Stimulated activated CD8-positive, alpha-beta memory T cell treated with anti-CD3 and anti-CD28 coated beads, Interleukin-2, amount 100 ng/mL, for 1 hour (primary cell): ENCODE measurements at places on chromosomes 12 and 14.

GRCh38 chr14:103443111-103443510 lies 57.9 kb downstream of the MARK3 start:
- DNase-seq = no peak

DNA sequence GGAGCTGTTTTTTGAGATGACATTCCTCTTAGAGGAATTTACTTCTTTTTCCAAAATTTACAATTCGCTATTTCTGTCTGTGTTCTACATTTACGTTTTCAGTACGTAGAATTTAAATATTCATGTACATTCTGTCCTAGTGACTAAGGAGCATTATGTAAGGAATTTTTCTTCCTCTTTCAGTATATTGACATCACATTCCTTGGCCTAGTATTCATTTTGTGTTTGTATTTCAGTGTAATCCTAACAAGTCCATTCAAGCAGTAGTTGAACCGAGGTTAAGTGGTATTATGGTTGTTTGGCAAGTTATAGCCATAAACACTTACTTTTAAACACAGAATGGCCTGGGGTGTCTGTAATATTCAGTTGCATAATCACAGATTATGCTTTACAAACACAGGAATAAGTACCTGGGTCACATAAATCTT lies 465.2 kb downstream of the PCNX1 start:
- no peak for DNase-seq

- no peak for DNase-seq
These were observed 70.5 kb downstream of the TMX1 start for GRCh38 chr14:51310505-51310944.

- no peak for DNase-seq
These were observed 3.5 kb upstream of the NFKBIA start for GRCh38 chr14:35408026-35408425.

GRCh38 chr14:52153939-52154338 lies 85.1 kb upstream of the NID2 start:
- DNase-seq = no peak

DNA sequence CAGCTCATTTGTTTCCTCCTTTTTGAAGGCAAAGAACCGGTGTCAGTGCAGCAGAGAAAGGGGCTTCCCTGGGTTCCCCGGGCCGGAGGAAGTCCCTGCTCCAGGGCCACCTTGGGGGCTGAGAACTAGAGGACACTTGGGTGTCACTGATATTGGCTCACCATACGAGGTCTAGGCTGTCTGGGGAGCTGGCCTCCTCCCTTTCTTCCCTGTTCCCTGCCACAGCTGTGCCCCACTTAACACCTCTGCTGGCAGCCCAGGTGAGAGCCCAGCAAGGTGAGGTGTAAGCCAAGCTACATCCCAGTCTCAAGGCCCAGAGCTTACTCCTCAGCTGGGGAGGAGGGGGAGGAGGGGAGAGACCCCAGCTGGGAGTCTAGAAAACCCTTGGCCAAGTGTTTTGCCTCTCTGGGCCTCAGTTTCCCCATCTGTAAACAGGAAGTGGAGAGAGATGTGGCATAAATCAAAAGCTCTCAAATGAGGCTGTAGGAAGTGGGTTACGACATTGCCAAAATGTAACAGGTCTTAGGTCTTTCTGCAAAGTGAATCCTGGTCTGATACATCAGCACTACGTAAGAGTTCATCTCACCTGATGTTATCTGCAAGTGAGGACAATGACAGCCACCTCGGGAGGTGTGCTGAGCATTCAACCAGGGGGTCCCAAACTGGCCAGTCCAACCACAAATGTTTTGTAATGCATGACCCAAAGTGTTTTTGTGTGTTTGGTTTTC lies 25.5 kb downstream of the RASAL1 start:
- no peak for DNase-seq

DNA sequence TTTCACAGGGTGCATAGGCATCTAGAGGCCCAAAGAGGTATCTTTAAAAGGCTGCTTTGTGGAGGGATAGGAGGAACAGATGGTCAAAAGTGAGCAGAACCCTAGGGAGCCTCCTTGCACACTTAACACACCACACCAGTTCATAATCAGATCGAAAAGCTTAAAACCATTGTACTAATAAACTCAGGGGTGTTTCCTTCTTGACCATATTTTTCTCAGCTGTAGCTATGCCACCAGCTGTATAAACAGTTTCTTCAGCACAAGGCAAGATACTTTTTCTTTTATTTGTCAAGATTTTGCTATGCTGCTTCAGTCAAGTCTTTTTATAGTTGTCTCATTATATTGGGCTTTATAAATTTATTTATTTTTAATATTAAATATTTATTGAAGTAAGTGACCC lies 88.7 kb downstream of the RIC8B start:
- DNase-seq = no peak

- no peak for DNase-seq
These were observed 168.7 kb upstream of the CNOT2 start for GRCh38 chr12:70074510-70074909.

DNA sequence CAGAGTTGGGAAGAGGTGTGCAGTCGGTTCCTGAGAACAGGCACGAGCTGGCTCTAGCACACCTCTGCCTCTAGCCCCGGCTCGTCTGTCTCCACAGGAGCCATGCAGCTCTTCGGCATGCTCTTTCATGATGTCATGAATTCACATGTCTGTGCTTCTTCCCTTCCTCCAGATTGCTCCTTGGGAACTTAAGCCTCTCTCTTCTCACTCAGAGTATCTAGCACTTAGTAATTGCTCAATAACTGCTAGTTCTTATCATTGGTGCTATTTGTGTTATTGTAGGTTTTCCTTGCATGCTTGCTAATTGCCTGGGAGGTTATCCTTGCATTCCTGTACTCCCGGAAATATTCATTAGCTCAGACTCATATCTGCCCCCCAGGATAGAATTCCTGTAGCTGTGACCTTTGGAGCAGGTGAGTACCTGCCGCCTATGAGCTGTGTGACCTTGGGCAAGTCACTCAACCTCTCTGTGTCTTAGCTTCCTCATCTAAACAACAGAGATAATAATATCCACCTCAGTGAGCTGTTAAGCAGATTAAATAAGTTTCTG lies 19.5 kb downstream of the FAM181A start:
- no peak for DNase-seq

- DNase-seq = no peak
These were observed 40.1 kb upstream of the TMEM263 start for GRCh38 chr12:106915635-106916026.

DNA sequence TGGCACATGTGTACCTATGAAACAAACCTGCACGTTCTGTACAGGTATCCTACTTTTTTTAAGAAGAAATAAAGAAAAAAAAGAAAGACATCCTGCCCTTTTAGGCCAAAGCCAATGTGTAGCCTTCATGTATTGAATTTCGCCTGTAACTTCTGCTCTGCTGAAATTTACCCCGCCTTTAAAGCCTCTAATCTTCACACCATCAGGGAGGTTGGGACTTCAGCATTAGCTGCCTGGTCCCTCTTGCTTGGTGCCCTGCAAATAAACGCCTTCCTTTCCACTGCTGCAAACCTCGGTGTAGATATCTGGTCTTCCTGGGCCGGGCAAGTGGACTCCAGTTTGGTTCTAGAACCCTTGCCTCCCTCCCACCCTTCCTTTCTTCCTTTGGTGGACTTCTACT lies 2.6 kb upstream of the KRT71 start:
- no peak for DNase-seq

DNA sequence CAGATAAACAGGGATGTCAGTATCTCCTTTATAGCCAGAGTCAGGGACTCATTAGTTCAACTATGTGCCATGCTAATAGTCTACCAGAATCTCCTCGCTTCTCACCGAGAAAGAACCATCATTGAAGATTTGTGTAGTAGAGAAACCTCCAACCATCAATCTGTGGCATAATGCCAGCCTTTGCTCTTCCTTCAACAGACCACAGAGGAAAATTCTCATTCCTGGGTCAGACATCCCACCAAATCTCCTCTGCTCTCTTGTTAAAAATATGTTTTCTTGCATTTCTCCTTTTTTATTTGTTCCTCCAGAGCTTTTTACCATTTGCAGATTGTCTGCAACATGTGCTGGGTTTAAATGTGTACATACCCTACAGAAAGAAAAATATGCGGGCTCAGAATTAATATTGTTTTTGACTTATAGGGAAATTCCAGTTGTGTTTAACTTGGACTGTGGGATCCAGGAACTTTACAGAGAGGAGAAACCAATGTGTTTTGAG lies 64.9 kb downstream of the LLPH start:
- DNase-seq = no peak

DNA sequence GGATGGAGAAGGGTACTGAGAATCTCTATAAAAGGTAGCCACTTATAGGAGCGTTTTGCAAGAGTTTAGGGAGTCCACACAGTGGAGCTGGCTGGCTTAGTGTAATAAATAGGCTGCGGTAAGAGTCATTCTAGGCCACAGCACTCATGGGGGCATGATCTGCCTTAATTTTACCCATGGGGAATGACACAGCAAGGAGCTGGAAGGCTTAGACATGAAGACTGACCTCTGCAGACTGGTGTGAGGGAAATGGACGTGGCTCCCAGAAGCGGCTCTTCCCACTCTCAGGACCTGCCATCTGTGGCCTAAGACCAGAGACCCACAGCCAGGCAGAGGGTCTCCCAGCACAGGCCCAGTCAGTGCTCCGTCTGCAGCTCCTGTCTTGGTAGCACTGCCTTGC lies 173.3 kb downstream of the PPM1H start:
- no peak for DNase-seq

- DNase-seq = no peak
These were observed 21.5 kb upstream of the FAM181A start for GRCh38 chr14:93905623-93906022.

DNA sequence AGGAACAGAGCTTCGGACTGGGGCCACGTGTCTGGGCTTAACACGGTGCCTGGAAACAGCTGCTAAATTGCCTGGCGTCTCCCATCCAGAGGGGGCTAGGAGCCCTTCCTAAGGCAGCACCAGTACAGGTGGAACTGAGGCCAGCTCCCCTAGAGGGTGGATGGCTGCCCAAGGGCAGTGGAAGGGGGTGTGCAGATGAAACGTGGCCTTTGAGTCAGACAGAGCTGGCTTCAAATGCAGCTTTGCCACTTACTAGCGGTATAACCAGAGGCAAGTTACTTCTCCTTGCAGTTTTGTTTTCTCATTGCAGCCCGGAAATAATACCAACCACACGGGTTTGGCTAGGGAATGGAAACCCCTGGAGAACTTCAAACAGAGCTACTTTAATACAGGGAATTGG lies 59.3 kb upstream of the SLC24A4 start:
- DNase-seq = no peak

DNA sequence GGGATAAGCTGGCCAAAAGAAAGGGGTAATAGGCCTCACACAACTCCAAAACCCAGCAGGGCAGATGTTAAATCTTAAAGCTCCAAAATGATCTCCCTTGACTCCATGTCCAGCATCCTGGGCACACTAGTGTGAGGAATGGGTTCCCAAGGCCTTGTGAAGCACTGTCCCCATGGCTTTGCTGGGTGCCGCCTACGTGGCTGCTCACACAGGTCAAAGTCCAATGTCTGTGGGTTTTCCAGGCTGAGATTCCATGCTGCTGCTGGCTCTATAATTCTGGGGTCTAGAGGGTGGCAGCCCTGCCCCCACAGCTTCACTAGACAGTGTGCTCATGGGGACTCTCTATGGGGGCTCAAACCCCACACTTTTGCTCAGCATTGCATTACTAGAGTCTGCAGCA lies 145.3 kb upstream of the GRIN2B start:
- no peak for DNase-seq

GRCh38 chr12:1811948-1812291 lies 8.4 kb upstream of the LRTM2 start:
- DNase-seq = no peak

DNA sequence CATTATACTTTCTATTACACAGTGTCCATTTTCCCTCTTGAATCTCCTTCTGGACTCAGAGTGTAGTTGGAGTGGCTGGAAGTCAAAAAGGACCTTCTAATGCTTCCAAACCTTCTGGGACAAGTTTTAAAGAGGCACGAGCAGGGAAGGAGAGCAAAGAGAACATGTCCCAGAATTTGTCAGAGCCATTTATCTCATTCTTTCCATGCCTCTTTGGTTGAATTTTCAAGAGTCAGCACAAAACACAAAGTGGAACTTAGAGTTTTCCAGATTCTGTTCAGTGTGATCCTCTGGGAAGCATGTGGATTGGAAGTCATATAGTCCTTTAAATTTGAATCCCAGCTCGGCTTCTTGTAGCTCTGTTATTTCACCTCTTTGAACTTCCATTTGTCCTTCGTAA lies 138.2 kb upstream of the PWP1 start:
- DNase-seq = no peak

DNA sequence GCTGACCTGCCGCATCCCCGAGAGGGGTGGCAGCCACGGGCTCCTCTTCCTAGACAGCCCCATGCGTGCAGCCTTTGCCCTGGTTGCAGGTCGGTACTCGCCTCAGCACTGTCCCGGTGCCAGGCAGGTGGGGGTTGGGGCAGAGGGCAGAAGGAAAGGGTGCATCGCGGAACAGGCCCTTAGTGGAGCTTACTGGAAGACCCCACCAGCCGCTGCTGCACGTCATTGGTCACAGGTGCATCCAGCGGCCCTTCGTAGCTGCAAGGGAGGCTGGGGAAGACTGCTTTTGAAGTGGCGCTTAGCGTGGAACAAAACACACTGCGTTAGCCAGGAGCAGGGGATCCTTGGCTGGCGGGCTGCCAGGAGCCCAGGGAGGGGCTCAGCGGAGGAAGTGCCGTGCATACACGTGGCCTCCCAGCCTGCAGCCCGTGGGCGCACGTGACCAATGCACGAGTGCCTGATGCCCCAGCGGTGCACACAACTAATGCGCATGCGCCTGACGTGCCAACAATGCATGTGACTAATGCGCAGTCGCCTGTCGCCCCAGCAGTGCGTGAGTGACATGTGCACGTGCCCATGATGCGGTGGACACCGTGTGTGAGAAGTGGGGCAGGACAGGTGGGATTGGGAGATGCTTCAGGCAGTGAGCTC lies 5.0 kb upstream of the EP400 start:
- DNase-seq = no peak

DNA sequence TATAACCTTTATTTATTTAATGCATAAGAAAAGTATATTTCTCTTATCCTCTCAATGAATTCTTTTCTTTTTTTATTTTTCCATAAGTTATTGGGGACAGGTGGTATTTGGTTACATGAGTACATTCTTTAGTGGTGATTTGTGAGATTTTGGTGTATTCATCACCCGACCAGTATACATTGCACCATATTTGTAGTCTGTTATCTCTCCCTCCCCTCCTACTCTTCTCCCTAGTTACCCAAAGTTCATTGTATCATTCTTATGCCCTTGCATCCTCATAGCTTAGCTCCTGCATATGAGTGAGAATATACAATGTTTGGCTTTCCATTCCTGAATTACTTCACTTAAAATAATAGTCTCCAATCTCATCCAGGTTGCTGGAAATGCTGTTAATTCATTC lies 1900.0 kb upstream of the SEL1L start:
- DNase-seq = no peak

- DNase-seq = no peak
These were observed 2.9 kb upstream of the HOXC12 start for GRCh38 chr12:53951577-53952334.

DNA sequence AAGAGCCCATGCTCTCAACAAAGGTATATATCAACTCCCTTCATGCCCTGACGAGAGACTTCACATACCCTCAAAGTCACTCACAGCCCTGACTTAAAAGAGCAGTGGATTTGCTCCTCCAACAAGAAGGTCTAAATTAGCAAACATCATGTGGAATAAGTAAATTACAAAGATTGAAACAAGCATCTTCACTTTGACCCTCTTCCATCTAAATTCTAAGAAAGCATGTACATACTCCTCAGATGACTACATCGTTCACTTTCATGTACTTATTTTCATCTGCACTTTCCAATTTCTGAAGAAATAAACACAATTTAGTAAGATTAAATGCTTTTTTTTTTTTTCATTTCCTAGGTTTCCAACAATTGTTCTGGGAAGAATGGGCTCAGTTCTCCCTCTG lies 38.6 kb upstream of the KRR1 start:
- DNase-seq = no peak
